ENCODE measurements at places on chromosomes 12 and 14.

DNA sequence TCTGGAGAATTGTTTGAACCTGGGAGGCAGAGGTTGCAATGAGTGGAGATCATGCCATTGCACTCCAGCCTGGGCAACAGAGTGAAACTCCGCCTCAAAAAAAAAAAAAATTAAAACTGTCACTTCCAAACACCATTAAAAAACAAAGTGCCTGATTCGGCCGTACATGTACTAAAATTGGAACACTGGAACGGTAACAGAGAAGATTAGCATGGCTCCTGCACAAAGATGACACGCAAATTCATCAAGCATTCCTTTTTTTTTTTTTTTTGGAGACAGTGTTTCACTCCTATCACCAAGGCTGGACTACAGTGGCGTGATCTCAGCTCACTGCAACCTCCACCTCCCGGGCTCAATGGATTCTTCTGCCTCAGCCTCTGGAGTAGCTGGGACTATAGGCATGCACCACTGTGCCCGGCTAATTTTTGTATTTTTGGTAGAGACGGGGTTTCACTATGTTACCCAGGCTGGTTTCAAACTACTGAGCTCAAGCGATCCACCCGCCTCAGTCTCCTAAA, 40.2 kb upstream of the SINHCAF start:
- DNase-seq: no peak

- no peak for DNase-seq
Observed at GRCh38 chr14:100888789-100889315, 14.7 kb downstream of the RTL1 start.

- DNase-seq: no peak
Observed at GRCh38 chr12:13691598-13691997, 289.8 kb downstream of the GRIN2B start.

GRCh38 chr14:69013943-69014782, 35.1 kb upstream of the ACTN1 start:
- DNase-seq: no peak

DNA sequence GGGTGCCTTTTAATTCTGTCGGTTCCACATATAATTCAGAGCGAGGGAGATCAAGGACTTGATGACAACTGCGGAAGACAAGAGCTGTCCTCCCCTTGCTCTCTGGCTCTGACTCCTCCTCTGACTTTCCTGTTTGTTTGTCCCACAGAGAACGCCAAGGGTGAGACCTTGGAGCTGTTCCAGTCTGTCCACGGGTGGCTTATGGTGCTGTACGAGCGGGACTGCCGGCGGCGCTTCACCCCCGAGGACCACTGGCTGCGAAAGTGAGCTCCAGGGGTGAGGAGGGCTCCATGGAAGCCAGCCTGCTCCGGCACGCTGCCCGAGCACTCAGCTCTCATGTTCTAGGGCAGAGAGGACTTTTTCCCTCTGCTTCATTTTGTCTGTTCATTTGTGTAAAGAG, 32.8 kb downstream of the UBE3B start:
- DNase-seq: no peak

DNA sequence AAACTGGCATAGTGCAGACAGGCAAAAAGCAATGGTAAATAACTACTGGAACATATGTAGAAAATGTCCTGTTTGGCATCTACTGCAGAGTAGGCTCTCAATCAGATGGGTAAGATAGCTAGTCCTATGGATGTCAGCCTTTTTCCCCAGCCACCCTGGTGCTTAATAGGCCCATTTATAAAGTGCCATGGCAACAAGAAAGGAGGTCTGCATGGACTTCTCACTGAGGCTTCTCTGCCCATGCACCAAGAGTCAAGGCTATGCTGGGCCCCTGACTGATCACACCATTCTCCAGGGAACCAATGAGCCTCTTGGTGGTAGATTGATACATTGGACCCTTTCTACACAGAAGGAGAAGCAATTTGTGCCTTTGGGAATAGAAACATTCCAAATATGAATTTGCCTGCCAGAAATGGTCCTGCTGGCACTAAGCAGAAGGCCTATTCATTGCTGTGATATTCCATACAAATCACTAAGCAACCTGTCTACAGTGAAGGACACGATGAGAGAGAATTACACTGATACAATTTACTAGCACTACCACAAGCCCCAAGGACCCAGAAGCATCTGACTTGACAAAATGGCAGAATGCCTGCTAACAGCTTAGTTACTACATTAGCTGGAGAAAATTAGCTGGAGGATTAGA, 43.8 kb downstream of the RESF1 start:
- DNase-seq: no peak

- DNase-seq: no peak
Observed at GRCh38 chr14:68397822-68398221, 395.0 kb downstream of the ZFP36L1 start.

GRCh38 chr12:119229837-119230236, 51.1 kb downstream of the HSPB8 start:
- no peak for DNase-seq

DNA sequence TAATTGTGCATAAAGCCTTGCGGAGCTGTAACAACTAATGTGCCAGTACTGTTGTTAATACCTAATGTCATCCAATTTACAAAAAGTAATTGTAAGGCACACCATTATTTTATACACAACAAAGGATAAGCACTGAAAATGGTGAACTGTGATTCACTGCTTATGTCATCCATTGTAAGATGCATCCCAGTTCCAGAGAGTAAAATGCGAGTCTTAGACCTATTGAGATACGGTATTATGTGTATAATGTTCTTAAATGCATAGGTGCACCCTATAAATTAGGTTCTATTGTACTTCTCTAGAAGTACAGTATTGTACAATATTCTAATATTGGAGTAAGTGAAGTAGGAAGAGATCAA, 406 bp downstream of the PARP2 start:
- no peak for DNase-seq

- DNase-seq: no peak
Observed at GRCh38 chr12:104605685-104606084, 148.9 kb downstream of the CHST11 start.
